ENCODE measurements at places on chromosomes 6 and 20. TPM values are rescaled to one million over a fixed set of nuclear protein-coding genes. Genes with fewer than 3 reads are reported as not detected.

TNFRSF6B gene
- 14.4 TPM for total RNA-seq

MAS1 gene
- total RNA-seq: not detected

SLC22A3 gene
- total RNA-seq: 30.6 TPM

FRMD1 gene
- total RNA-seq: 0.09 TPM

NR2E1 gene
- total RNA-seq: not detected

SNRPB gene
- total RNA-seq: 83.7 TPM

ADGB gene
- total RNA-seq: not detected

PAK5 gene
- 0.35 TPM for total RNA-seq

MTCH1 gene
- 194 TPM for total RNA-seq

SLC4A11 gene
- 2.7 TPM for total RNA-seq

DNA sequence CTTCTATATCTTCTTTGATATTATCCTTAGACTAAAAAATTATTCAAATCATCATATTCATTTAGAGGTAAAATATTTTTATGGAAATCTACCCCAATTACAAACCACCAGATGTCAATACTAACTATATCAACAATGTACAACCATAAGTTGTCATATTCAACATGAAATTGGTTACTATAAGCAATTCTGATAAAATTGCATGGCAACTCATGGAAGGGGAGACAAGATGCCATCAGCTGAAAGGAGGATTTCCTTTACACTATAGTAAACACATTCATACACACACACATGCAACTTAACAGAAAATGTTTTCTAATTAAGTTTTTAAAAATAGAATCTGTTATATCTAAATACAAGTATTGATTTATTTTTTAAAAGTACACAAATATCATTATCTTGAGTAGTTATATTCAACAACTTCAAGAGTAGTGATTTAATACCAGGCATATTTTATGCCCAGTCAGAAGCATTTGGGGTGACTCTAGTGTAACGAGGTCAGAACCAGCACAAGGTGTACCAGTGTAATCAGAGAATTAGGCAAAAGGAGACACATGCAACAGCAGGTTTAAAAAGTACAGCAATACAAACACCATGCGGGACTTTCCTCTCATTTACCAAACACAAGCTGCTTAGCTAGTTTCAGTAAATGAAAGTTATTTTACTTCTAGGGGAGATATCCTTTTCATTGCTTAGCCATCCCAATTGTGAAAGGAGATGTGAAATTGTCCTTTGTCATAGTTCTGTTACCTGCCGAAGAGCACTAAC lies 1.0 kb downstream of the FILIP1 start:
- H3K27ac ChIP-seq: peak overlapping the region; percentile 75
- DNase-seq: no peak
- no peaks in the 10 kb centered on the region for H3K36me3 ChIP-seq
- H3K4me3 ChIP-seq: peak overlapping the region; percentile 53

GRCh38 chr6:20260360-20260759 lies 48.1 kb upstream of the MBOAT1 start:
- no peak overlapping the region for H3K4me3 ChIP-seq
- H3K27me3 ChIP-seq: no peaks in the 10 kb centered on the region
- no peak for DNase-seq
- H3K36me3 ChIP-seq: no peaks in the 10 kb centered on the region
- H3K4me1 ChIP-seq: no peaks in the 10 kb centered on the region

DNA sequence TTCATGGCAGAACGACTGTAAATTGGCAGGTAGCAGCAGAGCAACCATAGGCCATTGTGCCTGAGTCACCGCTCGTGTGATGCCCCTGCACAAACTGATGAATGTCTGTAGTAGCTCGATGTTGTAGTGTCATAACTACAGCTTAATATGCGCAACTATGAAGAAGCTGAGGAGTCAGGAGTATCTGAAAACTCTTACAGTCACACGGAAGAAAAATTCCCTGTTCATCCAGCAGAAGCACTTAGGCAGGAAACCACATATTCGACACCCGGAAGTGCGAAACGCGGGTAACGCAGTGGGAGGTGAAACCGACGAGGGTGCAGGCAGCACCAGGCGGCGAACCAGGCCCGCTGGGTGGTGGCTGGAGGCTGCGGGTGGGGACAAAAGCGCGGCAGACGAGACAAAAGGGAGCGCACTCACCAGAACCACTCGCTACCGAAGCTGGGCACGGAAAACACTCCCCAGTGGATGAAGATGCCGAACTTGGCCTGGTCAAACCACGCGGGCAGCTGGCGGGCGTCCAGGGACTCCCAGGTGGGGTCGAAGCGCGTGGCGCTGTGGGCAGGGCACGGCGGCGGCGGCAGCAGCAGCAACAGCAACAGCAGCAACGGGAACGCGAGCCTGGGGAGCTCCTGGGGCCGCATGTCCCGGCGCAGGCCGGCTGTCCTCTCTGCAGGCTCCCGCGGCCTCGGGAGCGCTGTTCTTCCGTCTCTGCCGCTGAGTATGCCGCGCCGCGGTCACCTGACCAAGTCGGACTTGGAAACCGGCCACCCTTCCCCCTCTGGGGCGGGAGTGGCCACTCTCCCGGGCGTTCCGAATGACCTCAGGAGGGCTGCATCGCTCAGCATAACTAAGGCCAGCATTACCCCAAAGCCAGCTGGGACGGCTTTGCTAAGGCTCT lies at the start of gene FUCA2:
TSS of gene FUCA2 (minus strand) at position 730 of the 901 bp plus-strand sequence. CDS start at position 644, 86 bp downstream.
- peak; percentile 95 for DNase-seq
- peak within 1 kb of the TSS; percentile 70 for H3K4me3 ChIP-seq
- peaks cover 27% of the 10 kb centered on the region for H3K4me1 ChIP-seq
- H3K27ac ChIP-seq: peak within 1 kb of the TSS; percentile 89
- H3K27me3 ChIP-seq: no peaks in the 10 kb centered on the region
- H3K36me3 ChIP-seq: peaks cover 9% of the 10 kb centered on the region

DNA sequence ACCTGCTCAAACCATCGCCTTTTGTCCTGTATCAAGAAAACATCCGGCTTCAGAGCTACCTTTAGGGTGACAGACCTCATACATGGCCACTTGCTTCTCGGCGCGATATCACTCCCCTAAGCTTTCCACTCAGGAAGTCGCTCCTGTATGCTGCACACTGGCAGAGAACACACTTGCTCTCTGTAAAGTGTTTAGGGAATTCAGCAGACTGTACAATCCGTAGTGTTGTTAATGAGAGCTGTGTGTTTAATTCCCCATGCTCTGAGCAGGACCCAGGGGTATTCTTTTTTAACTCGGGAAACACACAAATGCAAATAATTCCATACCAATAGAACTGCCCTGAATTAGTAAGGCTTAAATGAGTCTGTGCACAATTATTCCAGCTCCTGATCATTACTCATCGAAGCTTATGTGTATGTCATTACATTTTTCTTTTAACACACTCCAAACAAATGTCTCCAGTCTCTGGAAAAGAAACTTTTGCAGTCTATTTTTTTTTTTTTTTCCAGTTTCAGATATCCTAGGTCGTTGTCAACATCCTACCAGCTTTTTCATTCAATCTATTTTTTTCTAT lies 338.7 kb upstream of the ARID1B start:
- no peaks in the 10 kb centered on the region for H3K36me3 ChIP-seq
- H3K4me1 ChIP-seq: peaks cover 4% of the 10 kb centered on the region
- no peak for DNase-seq
- H3K27me3 ChIP-seq: no peaks in the 10 kb centered on the region
- H3K27ac ChIP-seq: no peak overlapping the region

DNA sequence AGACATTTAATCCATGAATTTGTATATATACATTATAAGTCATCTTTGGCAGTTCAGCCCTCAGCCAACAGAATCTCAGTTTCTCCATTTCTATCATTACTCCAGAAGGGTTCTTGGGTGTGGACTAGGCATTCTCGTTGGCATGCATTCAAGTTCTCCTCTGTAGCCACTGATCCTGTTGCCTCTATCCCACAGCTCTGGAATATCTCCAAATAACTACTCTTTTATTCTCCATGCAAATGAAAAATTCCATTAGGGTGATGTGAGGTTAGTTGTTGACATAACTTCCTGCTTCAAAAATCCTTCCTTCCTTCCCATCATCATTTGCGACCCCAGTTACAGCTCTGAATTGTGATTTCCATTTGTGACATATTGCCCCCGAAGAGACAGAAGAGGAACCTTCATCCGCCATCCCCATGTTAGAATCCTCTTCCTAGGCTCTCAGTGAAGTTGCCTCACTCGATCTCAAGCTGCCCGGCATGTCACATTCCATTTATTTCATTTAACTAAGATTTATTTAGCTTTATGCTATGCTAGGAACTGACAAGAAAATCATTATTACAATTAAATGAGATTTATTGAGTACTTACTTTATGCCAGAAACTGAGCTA lies 93.7 kb upstream of the EDN1 start:
- no peaks in the 10 kb centered on the region for H3K27me3 ChIP-seq
- no peak overlapping the region for H3K27ac ChIP-seq
- DNase-seq: no peak
- H3K4me1 ChIP-seq: no peaks in the 10 kb centered on the region
- no peak overlapping the region for H3K4me3 ChIP-seq

GRCh38 chr6:121651420-121651819 lies 216.0 kb downstream of the GJA1 start:
- no peaks in the 10 kb centered on the region for H3K27me3 ChIP-seq
- no peaks in the 10 kb centered on the region for H3K36me3 ChIP-seq
- peak overlapping the region; percentile 26 for H3K27ac ChIP-seq
- H3K4me3 ChIP-seq: no peak overlapping the region
- H3K4me1 ChIP-seq: peaks cover 11% of the 10 kb centered on the region
- DNase-seq: no peak

GRCh38 chr20:57432862-57433491 lies 41.8 kb downstream of the RBM38 start:
- no peaks in the 10 kb centered on the region for H3K36me3 ChIP-seq
- H3K4me1 ChIP-seq: peaks cover 25% of the 10 kb centered on the region
- DNase-seq: peak; percentile 86
- H3K27ac ChIP-seq: no peak overlapping the region

DNA sequence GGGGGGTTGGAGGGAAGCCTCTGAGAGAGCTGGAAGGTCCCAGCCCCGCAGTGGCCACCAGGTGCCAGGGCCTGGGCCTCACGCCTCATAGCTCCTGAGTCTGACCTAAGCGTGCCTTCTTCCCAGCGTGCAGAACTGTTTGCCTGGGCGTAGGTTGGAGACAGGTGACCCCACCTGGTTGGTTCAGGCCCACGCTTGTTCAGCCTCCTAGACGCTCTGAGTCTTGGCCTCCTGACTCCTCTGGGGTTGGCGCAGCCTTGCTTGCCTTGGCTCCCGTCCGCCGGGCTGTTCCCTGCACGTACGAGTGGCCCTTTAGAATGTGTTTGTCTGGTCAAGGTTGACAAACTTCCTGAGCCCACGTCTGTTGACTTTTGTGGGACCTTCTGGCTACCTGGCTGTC lies 70.8 kb downstream of the EYA2 start:
- peak; percentile 69 for DNase-seq
- no peaks in the 10 kb centered on the region for H3K27me3 ChIP-seq
- H3K4me3 ChIP-seq: no peak overlapping the region
- no peaks in the 10 kb centered on the region for H3K4me1 ChIP-seq
- H3K27ac ChIP-seq: no peak overlapping the region

GRCh38 chr6:14431385-14432330 lies 314.1 kb downstream of the CD83 start:
- H3K4me1 ChIP-seq: no peaks in the 10 kb centered on the region
- no peaks in the 10 kb centered on the region for H3K36me3 ChIP-seq
- no peak overlapping the region for H3K4me3 ChIP-seq
- H3K27me3 ChIP-seq: no peaks in the 10 kb centered on the region
- H3K27ac ChIP-seq: no peak overlapping the region

DNA sequence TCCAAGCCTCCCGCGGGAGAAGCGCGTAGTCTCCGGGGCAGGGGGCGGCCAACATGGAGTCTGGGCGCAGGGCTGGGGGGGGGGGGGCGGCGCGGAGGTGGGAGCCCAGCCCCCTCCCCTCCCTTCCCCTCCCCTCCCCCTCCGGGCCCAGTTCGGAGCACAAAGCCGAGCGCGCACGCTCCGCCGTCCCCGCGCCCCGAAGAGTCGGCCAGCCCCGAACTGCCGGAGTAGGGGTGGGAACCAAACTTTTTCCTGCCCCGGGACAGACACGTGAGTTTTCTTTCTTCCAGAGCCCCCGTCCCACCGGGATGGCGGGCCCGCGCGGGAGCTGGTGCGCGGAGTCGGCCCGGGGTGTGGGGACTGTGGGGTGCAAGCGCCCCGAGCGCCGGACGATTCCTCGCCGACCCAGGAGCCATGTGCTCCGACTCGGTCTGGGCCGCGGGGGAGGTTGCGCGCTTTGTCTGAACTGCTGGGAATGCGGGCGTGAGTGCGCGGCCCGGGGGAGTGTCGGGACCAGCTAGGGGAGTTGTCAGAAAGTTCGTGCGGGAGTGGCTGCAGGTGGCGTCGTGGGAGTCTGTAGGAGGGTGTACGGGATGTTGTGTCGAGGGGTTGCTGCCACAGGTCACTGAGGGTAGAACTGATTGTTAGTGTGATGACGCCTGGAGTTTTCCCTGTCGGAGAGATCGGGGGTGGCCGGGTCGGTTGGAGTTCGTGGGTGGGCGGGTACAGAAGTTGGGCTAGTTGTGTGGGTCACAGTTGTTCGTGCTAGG lies 1.2 kb downstream of the TGIF2 start:
- peak overlapping the region; percentile 86 for H3K27ac ChIP-seq
- H3K27me3 ChIP-seq: no peaks in the 10 kb centered on the region
- DNase-seq: peak; percentile 80
- peaks cover 9% of the 10 kb centered on the region for H3K36me3 ChIP-seq
- H3K4me3 ChIP-seq: peak overlapping the region; percentile 81

- H3K27ac ChIP-seq: no peak overlapping the region
- no peaks in the 10 kb centered on the region for H3K4me1 ChIP-seq
- no peaks in the 10 kb centered on the region for H3K36me3 ChIP-seq
- peak; percentile 65 for DNase-seq
- no peaks in the 10 kb centered on the region for H3K27me3 ChIP-seq
Observed at GRCh38 chr6:136405420-136406029, 115.9 kb upstream of the BCLAF1 start.

DNA sequence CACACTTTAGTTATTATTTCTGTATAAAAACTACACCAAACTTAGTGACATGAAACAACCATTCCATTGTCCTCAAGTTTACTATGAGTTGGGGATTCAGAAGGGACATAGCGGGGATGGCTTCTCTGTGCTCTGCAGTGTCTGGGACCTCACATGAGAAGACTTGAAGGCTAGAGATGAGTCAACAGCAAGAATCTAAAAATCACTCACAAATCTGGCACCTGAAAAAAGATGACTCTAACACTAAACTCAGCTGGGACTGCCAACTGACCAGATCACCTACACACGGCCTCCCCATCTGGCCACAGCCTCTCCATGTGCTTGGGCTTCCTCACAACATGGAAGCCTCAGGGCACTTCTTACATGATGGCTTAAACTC lies 63.0 kb upstream of the EYA2 start:
- no peak overlapping the region for H3K4me3 ChIP-seq
- no peaks in the 10 kb centered on the region for H3K4me1 ChIP-seq
- H3K36me3 ChIP-seq: no peaks in the 10 kb centered on the region
- peaks cover 5% of the 10 kb centered on the region for H3K27me3 ChIP-seq
